ENCODE measurements at places on chromosomes 7 and 10. TPM values are rescaled to one million over a fixed set of nuclear protein-coding genes. Genes with fewer than 3 reads are reported as not detected.

The CTTNBP2 gene
- total RNA-seq: not detected

The EIF5AL1 gene
- 0.83 TPM for total RNA-seq

The FKBP6 gene
- not detected for total RNA-seq

The TRPV6 gene
- total RNA-seq: not detected

The TACC2 gene
- not detected for total RNA-seq

The CNTNAP2 gene
- total RNA-seq: not detected

The GNGT1 gene
- not detected for total RNA-seq

The ZNF273 gene
- total RNA-seq: 11.8 TPM

The CARD11 gene
- total RNA-seq: 178 TPM

The FAM25A gene
- not detected for total RNA-seq

The LIPM gene
- not detected for total RNA-seq

The VWDE gene
- 4.4 TPM for total RNA-seq

The TMEM184A gene
- not detected for total RNA-seq

The LDB3 gene
- 0.05 TPM for total RNA-seq

The ELAPOR2 gene
- total RNA-seq: 2.3 TPM
